T-cell (primary cell): ENCODE measurements at places on chromosomes 2 and 18.

DNA sequence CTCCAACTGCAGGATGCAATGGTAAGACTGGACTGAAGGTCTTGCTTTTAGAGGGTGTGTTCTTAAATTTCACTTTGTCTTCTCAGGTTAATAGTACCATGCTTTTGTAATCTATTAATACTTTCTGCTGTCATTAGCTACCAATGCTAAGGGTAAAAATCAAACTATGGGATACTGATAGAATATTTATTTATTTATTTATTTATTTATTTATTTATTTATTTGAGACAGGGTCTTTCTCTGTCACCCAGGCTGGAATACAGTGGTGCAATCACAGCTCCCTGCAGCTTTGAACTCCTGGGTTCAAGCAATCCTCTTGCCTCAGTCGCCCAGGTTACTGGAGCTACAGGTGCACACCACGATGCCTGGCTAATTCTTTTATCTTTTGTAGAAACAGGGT, 152.1 kb downstream of the SPP2 start:
- no peak overlapping the region for H3K27ac ChIP-seq
- no peaks in the 10 kb centered on the region for H3K4me1 ChIP-seq
- no peaks in the 10 kb centered on the region for H3K36me3 ChIP-seq
- H3K4me3 ChIP-seq = no peak overlapping the region
- DNase-seq = no peak

- H3K4me3 ChIP-seq = no peak overlapping the region
- H3K36me3 ChIP-seq = no peaks in the 10 kb centered on the region
- no peak overlapping the region for H3K27ac ChIP-seq
- DNase-seq = no peak
- H3K4me1 ChIP-seq = no peaks in the 10 kb centered on the region
- no peaks in the 10 kb centered on the region for H3K27me3 ChIP-seq
Measured at GRCh38 chr2:208097801-208098200, 26.5 kb downstream of the CRYGD start.

DNA sequence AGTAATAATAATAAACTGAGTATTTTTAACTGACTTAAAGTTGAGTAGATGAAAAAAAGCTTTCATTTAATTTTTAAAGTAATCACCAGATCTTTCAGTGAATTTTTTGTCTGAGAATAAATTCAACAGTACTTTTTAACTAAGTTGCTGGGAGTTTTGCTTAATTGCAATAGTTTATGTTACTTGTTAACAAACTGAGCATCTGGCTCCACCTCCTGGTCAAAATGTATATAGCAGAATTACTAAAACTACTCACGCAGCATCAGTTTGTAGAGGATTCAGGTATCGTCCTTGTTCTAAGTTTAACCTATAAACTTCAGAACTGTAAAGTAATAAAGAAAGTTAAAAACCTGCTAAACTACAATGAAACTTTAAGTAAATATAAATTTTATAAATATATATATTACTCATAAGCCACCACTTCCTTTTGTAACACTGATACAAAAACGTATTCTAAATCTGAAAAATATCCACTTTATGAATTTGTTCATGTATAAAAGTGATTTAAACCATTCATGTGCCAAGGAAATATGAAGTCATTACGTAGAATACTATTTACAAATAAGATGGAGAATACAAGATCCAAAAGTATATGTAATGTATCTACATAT, 21.3 kb downstream of the NOL10 start:
- H3K27ac ChIP-seq = no peak overlapping the region
- no peaks in the 10 kb centered on the region for H3K4me1 ChIP-seq
- no peak overlapping the region for H3K4me3 ChIP-seq

GRCh38 chr18:56936457-56936856, 210.4 kb upstream of the BOD1L2 start:
- H3K4me3 ChIP-seq = no peak overlapping the region
- H3K27me3 ChIP-seq = no peaks in the 10 kb centered on the region
- H3K36me3 ChIP-seq = peaks cover 14% of the 10 kb centered on the region
- DNase-seq = no peak
- no peak overlapping the region for H3K27ac ChIP-seq

DNA sequence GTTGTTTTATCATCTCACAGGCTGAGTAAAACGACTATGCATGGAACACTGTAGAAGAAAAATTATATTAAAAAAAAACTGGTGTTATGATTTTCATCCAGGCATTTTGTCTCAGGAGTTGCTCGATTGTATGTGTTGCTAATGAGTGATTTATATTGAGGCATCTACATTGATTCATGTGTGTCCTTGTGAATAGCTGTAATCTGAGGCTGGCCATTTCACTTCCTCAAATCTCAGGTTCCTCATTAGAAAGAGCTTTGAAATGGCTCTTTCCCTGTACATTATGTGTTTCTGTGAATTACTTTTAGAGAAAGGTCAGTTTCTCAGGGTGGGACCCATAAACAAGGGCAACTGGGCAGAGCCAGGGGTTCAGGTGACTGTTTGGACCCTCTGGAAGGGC, 2.3 kb downstream of the IL18R1 start:
- H3K36me3 ChIP-seq = no peaks in the 10 kb centered on the region
- H3K27ac ChIP-seq = no peak overlapping the region
- no peak for DNase-seq
- H3K4me1 ChIP-seq = peaks cover 15% of the 10 kb centered on the region

- no peak overlapping the region for H3K4me3 ChIP-seq
- H3K36me3 ChIP-seq = no peaks in the 10 kb centered on the region
- no peak for DNase-seq
- H3K27ac ChIP-seq = no peak overlapping the region
- no peaks in the 10 kb centered on the region for H3K27me3 ChIP-seq
Measured at GRCh38 chr2:234206738-234207137, 156.2 kb downstream of the SPP2 start.

GRCh38 chr2:237702441-237703391, 75.3 kb downstream of the LRRFIP1 start:
- H3K27me3 ChIP-seq = no peaks in the 10 kb centered on the region
- peak overlapping the region; percentile 2 for H3K4me3 ChIP-seq
- no peak for DNase-seq
- H3K36me3 ChIP-seq = peaks cover 6% of the 10 kb centered on the region
- H3K4me1 ChIP-seq = peaks cover 57% of the 10 kb centered on the region
